ENCODE measurements at places on chromosomes 6 and 20.

DNA sequence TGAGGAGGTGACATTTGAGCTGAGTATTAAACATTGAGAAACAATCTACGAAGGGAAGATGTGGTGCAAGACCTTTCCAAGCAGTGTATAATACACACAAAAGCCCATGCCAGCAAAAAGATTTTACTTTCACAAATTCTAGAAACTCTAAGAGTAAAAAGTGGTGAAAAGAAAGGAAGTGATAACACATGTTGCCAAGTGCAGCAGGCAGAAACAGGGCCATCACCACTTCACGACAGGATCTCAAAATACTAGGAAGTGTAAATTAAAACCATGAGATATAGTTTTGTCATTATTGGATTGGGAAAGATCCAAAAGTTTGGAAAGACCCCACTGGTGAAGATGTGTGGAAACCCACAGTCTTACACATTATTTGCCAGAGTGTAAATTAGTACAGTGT, 1.7 kb upstream of the ENTPD6 start:
- DNase-seq: no peak

GRCh38 chr6:41463062-41463930, 82.9 kb upstream of the FOXP4 start:
- peak; percentile 5 for DNase-seq

GRCh38 chr20:32971703-32972161, 32.5 kb downstream of the SUN5 start:
- peak; percentile 26 for DNase-seq

- peak; percentile 60 for DNase-seq
Measured at GRCh38 chr6:149938571-149939355, 3.1 kb upstream of the ULBP2 start.

GRCh38 chr6:31270788-31271640, 878 bp downstream of the HLA-C start:
- DNase-seq: peak; percentile 80

Measured in CD4-positive, alpha-beta T cell treated with Interleukin-4 for 4 hours (primary cell).